ENCODE measurements at places on chromosomes 4 and X. TPM values are rescaled to one million over a fixed set of nuclear protein-coding genes. Genes with fewer than 3 reads are reported as not detected.

PAGE2 gene
- total RNA-seq, result not detected

MAGEA8 gene
- not detected for total RNA-seq

DNA sequence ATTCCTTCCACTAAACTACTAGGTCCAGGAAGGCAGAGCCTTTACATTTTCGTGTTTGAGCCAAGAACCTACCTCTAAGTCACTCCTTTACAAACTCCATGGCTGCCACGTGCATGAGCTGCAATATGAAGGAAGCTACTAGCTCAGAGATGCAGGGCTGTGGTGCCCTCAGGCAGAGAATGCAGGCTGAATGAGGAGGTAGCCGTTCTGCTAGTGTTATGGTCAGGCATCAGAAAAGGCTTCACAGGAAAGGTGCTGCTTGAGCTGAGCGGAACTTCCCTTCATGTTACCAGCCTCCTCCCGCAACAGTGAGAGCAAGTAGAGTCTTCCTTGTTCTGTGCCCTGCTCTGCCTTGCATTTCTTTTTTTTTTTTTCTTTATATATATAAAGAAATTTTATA is 148.3 kb upstream of the PACRGL start:
- H3K36me3 ChIP-seq, result peaks cover 5% of the 10 kb centered on the region
- no peaks in the 10 kb centered on the region for H3K4me1 ChIP-seq
- H3K27ac ChIP-seq, result no peak overlapping the region
- no peak for DNase-seq
- no peak overlapping the region for H3K4me3 ChIP-seq
- no peaks in the 10 kb centered on the region for H3K27me3 ChIP-seq

DNA sequence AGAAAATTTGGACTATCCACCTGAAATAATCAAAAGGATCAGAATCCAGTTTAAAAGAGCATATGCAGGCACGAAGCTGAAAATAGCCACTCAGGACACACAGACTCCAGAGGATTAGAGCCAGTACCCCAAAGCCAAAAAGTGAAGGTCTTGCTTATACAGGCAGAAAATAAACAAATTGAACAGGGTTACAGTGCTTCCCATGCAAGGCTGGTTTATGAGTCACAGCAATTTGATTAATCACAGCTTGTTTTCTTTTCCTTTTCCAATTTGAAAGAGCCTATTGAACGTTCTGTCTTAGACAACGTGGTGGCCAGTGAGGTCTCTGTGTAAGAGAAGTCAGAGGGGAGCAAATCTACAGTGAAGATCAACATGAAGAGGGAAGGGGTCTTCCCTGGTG is 10.2 kb downstream of the HGFAC start:
- H3K4me1 ChIP-seq, result peaks cover 9% of the 10 kb centered on the region
- no peak overlapping the region for H3K4me3 ChIP-seq
- H3K36me3 ChIP-seq, result no peaks in the 10 kb centered on the region
- DNase-seq, result peak; percentile 64

- peaks cover 7% of the 10 kb centered on the region for H3K4me1 ChIP-seq
- H3K27me3 ChIP-seq, result peaks cover 3% of the 10 kb centered on the region
- H3K36me3 ChIP-seq, result peaks cover 4% of the 10 kb centered on the region
- peak overlapping the region; percentile 78 for H3K27ac ChIP-seq
- DNase-seq, result no peak
Observed at GRCh38 chr4:41935652-41936021, 408 bp downstream of the TMEM33 start.

DNA sequence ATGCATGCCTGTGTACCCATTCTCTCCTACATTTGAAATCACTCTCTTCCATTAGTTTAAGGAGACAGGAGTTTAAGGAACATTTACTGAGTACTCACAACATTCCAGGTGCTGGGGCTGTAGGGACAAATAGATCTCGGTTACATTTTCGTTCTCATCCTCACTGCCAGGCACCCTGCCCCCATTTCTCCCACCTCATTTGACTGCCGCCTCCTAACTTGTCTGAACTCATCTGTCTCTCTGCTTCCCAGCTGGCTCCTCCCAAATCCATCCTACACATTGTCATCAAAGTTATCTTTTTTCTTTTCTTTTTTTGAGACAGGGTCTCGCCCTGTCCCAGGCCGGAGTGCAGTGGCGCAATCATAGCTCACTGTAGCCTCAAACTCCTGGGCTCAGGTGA is 19.8 kb upstream of the MPC1L start:
- DNase-seq, result no peak
- no peak overlapping the region for H3K27ac ChIP-seq
- H3K36me3 ChIP-seq, result peaks cover 9% of the 10 kb centered on the region
- H3K4me3 ChIP-seq, result no peak overlapping the region

- H3K36me3 ChIP-seq, result no peaks in the 10 kb centered on the region
- H3K4me3 ChIP-seq, result no peak overlapping the region
- DNase-seq, result peak; percentile 85
Observed at GRCh38 chrX:71871367-71871766, 39.3 kb upstream of the NHSL2 start.

DNA sequence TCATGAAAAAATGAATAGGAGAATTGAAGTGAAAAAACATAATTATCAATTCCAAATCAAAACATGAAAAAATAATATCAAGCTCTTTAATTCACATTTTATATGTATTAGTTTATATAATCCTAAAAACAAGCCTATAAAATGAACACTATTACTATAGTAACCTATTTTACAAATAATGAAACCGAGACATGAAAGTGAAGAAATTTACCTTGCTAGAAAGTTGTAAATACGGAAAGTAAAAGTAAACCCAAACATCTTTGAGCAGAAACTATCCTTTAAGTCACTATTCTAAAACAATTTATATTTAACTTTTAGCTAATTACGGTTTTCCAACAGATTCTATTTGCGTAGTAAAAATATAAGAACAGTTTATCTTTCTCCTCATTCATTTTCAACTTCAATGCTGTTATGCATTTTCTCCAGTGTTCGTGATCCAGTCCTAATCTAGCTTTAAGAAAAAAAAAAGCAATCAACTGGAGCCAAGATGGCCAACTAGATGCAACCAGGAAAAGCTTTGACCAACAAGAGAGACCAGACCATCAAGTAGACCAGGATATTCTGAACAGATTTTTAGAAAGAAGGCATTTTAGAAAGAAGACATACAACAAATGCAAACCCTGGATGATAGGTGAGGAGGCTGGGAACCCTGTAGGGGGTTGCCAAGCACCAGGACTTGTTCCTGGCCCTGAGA is 67.0 kb downstream of the DDX53 start:
- H3K4me1 ChIP-seq, result no peaks in the 10 kb centered on the region
- H3K36me3 ChIP-seq, result no peaks in the 10 kb centered on the region
- no peak overlapping the region for H3K4me3 ChIP-seq
- no peak overlapping the region for H3K27ac ChIP-seq
- H3K27me3 ChIP-seq, result no peaks in the 10 kb centered on the region
- DNase-seq, result no peak

DNA sequence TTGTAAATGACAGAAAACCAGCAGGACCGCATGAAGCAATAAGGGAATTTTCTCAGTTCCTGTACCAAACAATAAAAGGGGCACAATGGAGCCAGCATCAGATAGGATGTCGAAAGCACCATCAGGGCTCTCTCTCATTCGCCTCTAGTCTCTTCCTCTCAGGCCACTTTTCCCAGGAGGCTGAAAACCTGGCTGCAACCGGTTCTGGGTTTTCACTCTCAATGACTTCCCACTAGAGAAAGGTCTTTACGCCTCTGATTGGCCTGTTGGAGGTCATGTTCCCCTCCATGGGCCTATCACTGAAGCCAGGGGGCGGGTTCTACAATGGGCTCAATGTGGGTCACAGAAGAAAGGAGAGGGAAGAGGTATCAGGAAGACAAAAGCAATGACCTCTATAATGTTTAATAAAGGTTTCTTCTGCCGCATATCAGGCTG is 29.3 kb downstream of the ZNF827 start:
- no peaks in the 10 kb centered on the region for H3K36me3 ChIP-seq
- no peak for DNase-seq
- no peaks in the 10 kb centered on the region for H3K4me1 ChIP-seq
- no peaks in the 10 kb centered on the region for H3K27me3 ChIP-seq
- no peak overlapping the region for H3K4me3 ChIP-seq

DNA sequence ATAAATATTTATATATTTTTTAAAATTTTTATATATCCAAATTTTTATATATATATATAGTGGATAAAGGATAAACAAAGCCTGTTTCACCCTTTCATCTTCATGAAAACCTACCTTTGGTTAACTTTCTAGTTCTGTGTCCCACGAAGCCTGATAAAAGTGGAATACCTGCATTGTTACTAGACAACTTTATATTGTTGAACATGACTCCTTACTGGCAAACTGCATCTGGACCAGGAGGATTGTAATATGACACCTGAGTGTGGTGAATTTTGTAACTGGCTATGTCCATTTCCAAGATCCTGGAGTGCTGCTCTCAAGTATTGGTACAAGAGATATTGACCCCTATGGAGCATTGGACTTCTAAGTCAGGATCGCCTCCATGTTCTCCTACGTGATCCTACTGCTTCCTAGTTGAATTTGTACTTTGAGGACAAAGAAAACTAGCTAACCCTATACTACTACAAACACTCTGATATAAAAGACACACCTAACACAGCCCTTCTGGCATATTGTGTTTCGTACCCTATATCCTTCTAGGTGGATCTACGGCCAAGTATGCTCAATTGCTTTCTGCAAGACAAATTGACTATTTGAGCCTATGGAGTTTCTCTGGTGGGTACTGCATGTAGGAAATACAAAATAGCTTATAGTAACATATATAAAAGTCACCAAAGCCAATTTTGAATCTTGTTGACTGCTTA is 61.3 kb upstream of the PRRG1 start:
- no peaks in the 10 kb centered on the region for H3K36me3 ChIP-seq
- no peak overlapping the region for H3K27ac ChIP-seq
- no peak overlapping the region for H3K4me3 ChIP-seq
- DNase-seq, result no peak
- no peaks in the 10 kb centered on the region for H3K27me3 ChIP-seq

DNA sequence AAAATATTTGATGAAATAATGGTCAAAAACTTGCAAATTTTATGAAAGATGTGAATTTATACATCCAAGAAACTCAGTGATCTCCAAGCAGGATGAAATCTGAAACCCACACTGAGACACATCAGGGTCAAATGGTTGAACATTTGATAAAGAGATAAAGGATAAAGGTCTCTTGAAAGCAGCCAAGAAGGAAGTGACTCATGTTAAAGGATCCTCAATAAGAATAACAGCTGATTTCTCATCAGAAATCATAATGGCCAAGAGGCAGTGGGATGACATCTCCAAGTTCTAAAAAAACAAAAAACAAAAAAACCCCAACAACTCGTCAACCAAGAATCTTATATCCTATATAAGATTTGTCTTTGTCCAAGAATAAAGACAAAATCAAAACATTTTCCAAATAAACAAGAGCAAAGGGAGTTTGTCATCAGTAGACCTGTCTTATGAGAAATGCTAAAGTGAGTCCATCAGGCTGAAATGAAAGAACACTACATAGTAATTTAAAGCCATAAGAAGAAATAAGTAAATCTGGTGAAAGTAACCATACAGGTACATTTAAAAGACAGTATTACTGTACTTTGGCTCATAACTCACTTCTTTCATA is 121.7 kb downstream of the PDS5A start:
- H3K27ac ChIP-seq, result no peak overlapping the region
- peak; percentile 32 for DNase-seq
- H3K4me3 ChIP-seq, result no peak overlapping the region
- no peaks in the 10 kb centered on the region for H3K4me1 ChIP-seq

DNA sequence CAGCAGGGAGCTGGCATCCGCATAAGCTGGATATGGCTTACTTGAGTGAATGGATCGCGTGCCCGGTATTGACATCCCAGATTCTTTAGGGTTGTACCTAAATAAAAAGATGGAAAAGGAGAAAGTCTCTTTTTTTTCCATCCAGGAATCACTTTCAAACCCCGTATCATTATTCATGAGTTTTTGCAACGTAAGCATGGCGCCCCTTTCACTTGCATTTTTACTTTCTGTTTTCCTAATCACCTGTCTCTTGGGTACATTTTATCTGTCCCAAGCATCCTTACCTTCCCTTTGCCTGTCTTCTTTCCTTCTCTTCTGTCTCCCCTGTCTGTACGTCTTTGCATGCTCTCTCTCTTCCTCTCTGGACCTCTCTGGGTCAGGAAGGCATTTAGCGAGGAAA is 128.6 kb downstream of the CPE start:
- H3K36me3 ChIP-seq, result no peaks in the 10 kb centered on the region
- H3K4me3 ChIP-seq, result no peak overlapping the region
- no peak overlapping the region for H3K27ac ChIP-seq

DNA sequence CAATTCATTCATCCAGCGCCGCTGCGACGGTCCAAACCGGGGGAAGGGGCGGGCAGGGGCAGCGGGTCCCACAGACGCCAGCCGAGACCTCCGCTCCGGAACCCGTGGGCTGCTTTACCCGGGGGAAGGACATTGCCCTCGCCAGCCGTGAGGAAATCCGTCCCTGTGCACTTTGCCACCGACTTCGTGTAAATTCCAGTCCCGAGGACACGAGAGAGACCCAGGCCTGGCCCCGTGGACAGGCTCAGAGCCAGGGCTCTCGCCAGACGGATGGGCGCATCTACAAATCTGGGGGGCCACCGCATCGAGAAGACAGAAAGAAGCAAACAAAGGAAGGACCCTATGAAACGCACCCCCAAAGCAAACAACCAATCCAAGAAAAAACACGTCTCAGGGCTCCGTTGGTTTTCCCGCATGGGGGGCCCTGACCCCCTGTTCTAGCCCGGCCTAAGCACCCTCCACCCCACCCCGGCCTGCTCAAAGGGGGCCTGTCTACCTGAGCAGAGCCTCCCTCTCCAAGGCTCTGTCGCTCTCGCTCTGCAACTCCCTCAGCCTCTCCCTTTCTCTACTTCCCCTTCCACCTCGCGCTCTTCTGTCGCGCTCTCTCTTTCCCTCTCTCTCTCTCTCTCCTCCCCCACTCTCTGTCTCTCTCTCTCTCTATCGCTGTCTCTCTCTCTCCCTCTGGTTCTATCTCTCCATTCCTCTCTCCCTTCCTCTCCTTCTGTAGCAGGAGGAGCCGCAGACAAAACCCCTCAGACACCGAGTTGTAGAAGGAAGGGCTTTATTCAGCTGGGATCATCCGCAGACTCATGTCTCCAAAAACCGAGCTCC is 11.3 kb downstream of the FRG2 start:
- no peak overlapping the region for H3K4me3 ChIP-seq
- DNase-seq, result no peak
- peaks cover 52% of the 10 kb centered on the region for H3K27me3 ChIP-seq
- H3K4me1 ChIP-seq, result no peaks in the 10 kb centered on the region

- peaks cover 37% of the 10 kb centered on the region for H3K4me1 ChIP-seq
- peak overlapping the region; percentile 87 for H3K27ac ChIP-seq
- peak overlapping the region; percentile 29 for H3K4me3 ChIP-seq
- H3K36me3 ChIP-seq, result peaks cover 4% of the 10 kb centered on the region
- H3K27me3 ChIP-seq, result no peaks in the 10 kb centered on the region
Observed at GRCh38 chr4:169225812-169226211, 44.9 kb downstream of the SH3RF1 start.

DNA sequence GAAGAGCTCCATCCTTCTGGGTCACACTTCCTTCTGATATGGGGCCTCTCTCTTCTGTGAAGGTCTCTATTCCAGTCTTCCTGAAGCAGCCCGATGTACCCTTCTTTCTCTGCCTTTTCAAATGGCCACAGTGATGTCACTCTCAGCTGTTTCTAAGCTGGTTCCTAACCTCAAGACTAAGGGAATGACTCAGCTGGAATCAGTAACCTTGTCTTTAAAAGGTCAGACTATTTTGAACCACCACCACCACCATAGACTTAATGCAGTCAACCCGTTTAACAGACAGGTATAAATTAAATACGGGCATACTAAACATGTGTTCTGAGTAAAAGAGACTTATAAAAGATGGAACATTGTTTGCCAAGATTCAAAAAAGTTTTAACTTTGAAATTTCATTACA is 121.0 kb downstream of the PPA2 start:
- no peak overlapping the region for H3K27ac ChIP-seq
- peaks cover 3% of the 10 kb centered on the region for H3K4me1 ChIP-seq

- H3K36me3 ChIP-seq, result no peaks in the 10 kb centered on the region
- DNase-seq, result no peak
- H3K4me1 ChIP-seq, result no peaks in the 10 kb centered on the region
- H3K27me3 ChIP-seq, result no peaks in the 10 kb centered on the region
Observed at GRCh38 chrX:57133706-57134105, 3.5 kb downstream of the SPIN2A start.
